ENCODE measurements at places on chromosomes 12 and 14.

GRCh38 chr12:14850929-14851663 lies 7.8 kb upstream of the ART4 start:
- DNase-seq, result no peak

DNA sequence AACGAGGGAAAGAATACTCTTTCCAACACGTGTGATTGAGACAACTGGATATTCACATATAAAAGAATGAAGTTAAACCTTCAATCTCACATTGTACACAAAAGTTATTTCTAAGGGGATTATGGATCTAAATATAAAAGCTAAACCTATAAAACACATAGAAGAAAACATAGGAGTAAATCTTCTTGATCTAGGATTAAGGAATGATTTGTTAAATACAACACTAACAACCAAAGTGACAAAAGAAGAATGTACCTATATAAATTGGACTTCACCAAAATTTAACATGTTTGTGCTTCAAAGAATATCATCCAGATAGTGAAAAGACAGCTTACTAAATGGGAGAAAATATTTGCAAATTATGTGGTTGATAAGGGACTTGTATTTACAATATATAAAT lies 36.9 kb upstream of the DLGAP5 start:
- no peak for DNase-seq

GRCh38 chr14:96409701-96410100 lies 17.8 kb downstream of the AK7 start:
- no peak for DNase-seq

DNA sequence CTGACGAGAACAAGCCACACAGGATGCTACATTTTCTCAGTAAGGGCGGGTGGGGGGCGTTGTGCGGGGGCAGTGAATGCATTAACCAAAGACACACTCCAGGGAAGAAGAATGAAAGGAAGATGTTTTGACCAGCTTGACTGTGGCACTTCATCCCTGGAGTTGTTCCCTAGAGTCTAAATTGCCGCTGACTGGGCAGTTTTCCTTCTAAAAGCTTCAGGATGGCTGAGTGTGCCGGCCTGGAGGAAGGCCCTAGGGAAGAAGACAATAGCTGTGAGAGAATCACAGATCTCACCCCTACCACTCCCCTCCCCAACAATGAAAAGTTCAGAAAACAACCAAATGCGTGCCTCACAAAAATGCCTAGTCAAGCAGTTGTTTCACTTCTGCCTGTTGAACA lies 67.2 kb downstream of the NKX2-1 start:
- no peak for DNase-seq

GRCh38 chr12:76943008-76943407 lies 64.2 kb upstream of the CSRP2 start:
- DNase-seq, result no peak

- no peak for DNase-seq
These were observed 14.0 kb downstream of the NPC2 start for GRCh38 chr14:74478996-74479635.

- DNase-seq, result no peak
These were observed 34.7 kb upstream of the SOCS2 start for GRCh38 chr12:93537769-93538168.
